ENCODE measurements at places on chromosomes 6 and 20.

DNA sequence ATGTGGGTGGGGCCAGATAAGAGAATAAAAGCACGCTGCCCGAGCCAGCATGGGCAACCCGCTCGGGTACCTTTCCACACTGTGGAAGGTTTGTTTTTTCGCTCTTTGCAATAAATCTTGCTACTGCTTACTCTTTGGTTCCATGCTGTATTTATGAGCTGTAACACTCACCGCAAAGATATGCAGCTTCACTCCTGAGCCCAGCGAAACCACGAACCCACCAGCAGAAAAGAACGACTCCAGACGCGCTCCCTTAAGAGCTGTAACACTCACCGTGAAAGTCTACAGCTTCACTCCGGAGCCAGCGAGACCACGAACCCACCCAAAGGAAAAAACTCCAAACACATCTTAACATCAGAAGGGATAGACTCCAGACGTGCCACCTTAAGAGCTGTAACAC is 76.7 kb downstream of the TFAP2A start:
- no peak for DNase-seq

DNA sequence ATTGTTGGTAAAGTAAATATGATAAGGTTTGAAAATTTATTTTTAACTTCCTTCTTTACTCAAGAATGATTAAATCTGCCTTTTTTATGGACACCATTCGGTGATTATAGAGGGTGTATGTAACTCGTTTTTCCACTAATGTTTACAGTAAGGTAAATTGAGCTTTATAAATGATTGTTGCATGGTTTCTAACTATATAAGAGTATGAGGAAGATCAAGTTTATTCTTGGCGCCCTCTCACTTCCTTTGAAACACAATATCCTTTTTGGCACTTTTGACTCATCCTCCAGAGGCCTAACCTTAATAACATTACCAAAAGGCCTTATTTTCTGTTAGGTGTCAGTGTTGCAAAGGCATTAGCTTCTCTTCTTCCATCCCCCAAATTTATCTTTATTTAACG is 41.8 kb upstream of the MTRF1L start:
- no peak for DNase-seq

DNA sequence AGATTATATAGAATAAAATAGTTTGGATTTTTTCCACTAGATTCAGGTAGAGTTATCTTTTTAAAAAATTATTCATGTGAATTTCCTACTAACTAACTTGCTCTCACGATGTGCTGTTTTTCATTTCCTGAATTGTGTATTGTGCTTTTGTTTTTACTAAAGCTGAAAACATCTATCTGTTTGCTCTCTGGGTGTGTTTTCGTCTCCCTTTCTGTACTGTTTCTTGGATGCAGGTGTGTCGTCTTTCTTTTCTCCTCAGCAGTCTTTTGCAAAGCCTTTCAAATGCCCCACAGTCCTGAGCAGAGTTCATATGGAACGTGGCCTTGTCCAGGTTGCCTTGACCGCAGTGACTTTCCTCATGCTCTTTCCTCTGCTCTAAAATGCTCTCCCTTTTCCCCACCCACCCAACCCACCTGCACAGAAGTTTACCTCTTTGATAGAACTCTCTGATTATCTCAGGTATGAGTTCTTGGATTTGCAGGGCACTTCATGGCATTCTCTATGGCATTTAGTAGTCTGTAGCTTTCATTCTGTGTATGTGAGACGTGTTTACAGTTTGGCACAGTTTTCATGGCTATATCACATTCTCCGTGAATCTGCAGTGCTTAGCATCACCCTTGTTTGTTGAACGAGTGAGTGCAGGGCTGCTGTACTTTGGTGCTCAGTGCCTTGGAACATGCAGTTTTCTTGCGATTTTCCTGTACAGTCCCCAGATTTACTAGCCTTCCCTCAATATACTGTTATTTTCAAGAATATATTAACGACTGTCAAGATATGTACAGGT is 77.1 kb downstream of the FARS2 start:
- DNase-seq = no peak

GRCh38 chr6:166592821-166593220 is 6.3 kb upstream of the RAMACL start:
- DNase-seq = no peak

DNA sequence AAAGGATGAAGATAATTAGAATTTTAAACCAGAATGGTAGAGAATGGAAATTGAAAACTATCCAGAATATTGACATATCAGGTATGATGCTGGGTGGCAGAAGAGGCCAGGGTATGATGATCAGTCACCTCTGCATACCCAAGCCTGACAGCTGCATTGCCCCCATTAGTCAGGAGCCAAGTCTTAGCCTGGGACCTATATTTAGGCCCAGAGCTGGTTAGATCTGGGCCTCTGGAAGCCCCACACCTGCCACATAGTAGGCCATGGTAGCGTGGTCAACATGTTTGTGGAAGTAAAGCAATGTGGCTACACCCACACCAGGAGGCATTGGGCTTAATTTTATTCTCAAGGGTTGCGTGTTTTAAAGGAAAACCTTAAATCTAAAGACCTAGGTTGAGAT is 32.1 kb upstream of the CALHM6 start:
- no peak for DNase-seq

GRCh38 chr6:8743170-8743745 is 307.9 kb upstream of the SLC35B3 start:
- no peak for DNase-seq

- no peak for DNase-seq
Observed at GRCh38 chr6:112443179-112444065, 96.3 kb downstream of the RFPL4B start.

DNA sequence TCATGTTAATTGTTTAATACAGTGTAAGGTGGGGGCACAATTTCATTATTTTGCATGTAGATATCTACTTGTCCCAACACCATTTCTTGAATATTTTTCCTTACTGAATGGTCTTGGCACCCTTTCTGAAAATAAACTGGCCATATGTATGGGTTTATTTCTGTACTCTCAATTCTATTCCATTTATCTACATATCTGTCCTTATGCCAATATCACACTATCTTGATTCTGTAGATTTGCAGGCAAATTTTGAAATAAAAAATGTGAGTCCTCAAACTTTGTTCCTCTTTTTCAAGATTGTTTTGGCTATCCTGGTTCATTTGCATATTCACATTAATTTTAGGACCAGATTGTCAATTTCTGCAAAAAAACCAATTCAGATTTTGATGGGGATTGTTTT is 34.8 kb downstream of the SCGN start:
- DNase-seq = no peak

- DNase-seq = peak; percentile 18
Observed at GRCh38 chr20:38355161-38356012, 9.1 kb downstream of the LBP start.

- DNase-seq = no peak
Observed at GRCh38 chr6:52303178-52303577, 18.6 kb upstream of the MCM3 start.

DNA sequence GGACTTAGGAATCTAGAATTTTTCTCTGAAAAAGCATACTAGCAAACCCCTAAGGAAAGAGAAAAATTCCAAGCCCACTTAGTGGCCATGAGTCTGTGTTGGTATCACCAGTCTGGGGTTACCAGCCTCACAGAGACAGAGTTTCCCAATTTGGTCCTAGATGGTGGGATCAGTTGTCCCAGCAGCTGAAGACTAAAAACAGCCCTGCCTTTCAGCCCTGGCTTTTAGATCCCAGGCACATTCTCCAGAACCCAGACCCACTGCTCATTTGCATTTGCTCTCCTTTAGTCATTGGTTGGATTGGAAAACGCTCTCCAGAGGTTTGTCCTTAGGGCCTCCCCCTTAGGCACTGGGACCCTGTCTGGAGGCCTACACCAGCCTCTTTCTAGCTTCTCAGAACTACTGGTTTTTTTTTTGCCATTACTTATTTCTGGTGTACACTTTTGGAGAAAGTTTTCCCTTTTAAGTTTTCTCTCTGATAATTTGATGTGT is 39.1 kb upstream of the FOXO3 start:
- no peak for DNase-seq

DNA sequence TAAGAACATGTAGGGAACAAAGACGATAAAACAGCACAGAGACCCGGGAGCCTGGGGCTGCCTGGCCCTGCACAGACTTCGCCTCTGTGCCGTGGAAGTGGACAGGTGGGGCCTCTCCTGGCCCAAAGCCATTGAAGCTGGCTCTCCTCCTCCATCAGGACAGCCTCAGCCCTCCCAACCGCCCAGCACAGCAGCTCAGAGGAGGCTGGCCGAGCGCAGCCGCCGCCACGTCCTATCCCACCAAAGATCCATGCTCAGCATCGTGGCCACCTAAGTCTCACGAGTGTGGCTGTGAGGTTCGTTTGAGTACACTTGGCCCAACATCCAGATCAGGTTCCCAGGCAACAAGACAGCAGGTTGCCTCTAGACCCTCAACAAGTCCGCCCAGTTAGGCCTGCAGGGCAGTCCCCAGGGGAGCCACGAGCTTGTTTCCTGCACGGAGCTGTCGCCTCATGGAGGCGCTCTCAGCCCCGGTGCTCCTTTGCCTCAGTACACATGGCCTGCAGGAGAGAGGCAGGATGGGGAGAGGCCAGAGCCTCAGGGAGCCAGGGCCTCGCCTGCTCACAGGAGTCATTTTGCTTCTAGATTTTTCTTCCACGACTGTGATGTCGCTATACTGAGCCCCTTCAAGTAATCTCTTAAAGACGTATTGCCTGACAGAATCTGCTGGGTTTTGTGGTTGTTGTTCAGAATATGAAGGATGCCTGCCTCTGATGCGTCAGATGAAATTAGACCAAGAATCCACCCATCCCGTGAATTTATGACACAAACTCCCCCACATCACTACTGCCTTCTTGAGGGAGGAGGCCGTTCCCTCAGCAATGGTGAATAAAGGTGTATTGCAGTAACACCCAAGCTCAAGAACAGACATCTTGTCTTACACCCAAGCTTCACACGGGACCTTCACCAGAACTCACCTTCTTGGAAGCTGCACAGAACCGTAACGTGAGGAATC is 102.7 kb downstream of the RNASET2 start:
- DNase-seq = no peak

DNA sequence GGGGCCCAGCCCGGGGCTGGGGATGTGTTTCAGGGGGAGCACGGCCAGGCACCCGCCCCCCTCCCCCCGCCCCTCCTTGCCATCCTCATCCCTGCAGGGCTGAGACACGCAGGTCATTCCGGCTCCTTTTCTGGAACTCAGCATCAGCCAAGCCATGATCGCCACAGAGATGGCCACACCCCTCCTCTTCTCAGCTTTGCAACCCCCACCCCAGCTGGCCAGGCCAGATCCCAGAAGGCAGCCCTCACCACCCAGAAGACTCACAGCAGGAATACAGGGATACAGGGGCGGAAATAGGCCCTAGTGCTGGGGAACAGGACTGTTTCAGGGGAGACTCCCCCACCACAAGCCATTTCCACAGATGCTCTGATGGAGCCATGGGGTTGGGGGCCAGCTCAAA is 33.5 kb downstream of the YTHDF1 start:
- no peak for DNase-seq

- no peak for DNase-seq
Observed at GRCh38 chr6:143337201-143337949, 113.1 kb downstream of the ADAT2 start.

GRCh38 chr6:68639826-68640490 is 4.9 kb downstream of the ADGRB3 start:
- no peak for DNase-seq

DNA sequence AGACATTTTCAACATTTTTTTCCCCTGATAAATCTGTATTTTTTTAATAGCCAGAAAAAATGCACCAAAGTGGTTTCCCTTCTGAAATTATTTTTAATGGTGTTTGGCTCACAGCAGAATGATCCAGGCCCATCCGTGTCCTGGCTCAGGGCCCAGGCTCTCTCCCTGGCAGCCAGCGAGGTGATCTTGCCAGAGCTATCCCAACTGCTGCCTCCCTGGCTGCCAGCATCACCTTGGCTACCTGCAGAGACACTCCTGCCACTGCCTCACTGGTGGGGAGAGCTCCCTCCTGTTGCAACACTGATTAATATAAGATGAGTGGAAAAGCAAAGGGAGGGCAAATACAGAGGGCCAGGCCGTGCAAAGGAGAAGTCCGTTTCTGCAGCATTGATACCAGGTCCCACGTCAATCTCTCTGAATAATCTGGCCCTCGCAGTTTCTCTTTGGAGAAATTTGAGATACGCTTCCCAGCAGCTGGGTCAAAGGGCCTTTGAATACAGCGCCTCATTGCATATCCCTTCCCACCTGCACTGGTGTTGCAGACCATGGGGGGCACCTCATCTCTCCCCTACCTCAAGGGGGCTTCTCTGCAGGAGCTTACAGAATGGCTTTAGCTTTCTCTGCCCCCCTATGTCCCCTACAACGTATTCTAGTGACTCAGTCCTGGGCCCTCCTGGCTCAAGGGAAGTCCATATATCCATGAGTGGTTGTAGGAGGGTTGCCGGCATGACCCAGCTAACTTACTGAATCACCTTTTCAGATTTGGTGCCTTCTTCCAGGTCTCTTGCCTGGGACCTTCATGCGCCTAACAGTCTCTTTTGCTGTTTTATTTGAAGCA is 12.8 kb upstream of the DSTN start:
- DNase-seq = no peak

DNA sequence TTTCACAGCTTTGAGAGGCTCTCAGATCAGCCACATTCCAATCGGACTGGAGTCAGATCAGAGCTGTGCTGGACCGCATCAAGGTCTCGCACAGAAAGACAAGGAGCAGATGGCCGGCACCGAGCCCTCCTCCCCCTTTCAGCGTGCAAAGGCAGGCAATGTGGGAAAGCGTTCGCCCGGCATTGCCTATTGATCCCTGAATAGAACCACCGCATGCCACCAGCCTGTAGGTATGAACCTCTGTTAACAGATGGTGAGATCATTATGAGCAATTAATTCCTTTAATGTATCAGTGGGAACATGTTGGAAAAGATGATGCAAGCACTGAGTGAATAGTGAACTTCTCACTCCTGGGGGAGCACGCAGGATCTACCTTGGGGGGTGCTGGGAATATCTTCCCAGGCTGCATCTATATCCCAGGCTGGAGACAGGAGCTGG is 117.5 kb upstream of the ID4 start:
- no peak for DNase-seq

GRCh38 chr20:53974785-53975555 is 95.4 kb downstream of the BCAS1 start:
- DNase-seq = no peak

DNA sequence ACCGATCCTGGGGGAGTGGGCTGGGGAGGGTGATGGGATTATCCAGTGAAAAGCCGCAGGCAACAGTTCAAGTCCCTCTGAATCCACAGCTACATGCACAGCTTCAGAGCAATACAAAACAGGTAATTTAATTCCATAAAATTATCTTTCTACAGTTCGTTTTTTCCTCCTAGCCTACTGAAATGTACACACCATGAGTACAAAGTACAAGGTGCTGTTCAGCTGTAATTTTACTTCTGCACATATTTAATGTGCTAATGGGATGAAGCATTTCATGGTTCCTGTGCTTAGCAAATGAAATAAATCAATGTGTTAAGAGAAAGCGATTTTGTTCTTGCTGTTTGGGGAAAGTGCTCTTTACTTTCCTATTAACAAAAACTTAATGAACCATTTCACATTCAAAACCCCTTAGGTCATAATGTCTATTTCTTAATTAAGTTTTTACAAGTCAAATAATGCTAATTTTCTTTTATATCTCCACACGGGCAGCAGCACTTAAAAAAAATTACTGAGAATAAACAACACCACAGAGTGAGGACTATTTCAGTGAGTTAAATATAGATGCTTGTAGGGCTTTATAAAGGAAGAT is 71.8 kb downstream of the INSM1 start:
- no peak for DNase-seq

GRCh38 chr6:159092631-159093030 is 47.8 kb upstream of the TAGAP start:
- DNase-seq = no peak

All from C1 segment of cervical spinal cord (tissue), 14 donors.